ENCODE measurements at places on chromosomes 16 and 17.

- DNase-seq, result no peak
Observed at GRCh38 chr17:859061-859823, 77.1 kb downstream of the MRM3 start.

DNA sequence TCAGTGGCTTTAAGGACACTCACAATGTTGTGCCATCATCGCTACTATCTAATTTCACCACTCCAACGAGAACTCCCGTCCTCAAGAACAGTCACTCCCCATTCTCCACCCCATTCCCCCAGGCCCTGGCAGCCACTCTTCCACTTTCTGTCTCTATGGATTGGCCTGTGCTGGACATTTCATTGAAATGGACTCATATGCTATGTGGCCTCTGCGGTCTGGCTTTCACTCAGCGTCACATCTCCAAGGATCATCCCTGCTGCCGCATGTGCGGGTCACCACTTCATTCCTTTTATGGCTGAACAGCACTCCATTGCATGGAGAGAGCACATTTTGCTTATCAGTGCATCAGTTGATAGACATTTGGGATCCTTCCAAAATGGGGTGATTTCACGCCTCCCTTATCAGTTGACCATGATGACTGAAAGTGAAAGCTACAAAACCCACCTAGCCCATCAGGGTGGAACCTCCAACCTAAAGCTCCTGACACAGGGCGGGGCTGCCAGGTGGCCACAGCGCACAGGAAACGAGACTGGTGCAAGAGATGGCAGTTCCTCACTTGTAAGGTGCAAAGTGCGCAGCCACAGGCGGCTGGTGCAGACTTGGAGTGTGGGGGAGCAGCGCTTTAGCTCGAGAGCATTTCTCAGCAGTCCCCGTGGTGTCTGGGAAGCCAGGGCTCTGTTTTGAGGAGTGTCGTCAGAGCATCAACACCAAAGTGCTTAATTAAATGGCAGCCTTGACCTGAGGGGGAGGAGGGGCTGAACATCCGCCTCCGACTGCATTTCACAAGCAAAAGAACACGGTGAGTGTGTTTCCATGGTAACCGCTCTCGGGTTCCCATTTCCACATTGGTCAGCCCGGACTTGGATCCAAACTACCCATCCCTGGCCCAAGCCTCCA, 23.8 kb downstream of the COTL1 start:
- no peak for DNase-seq

DNA sequence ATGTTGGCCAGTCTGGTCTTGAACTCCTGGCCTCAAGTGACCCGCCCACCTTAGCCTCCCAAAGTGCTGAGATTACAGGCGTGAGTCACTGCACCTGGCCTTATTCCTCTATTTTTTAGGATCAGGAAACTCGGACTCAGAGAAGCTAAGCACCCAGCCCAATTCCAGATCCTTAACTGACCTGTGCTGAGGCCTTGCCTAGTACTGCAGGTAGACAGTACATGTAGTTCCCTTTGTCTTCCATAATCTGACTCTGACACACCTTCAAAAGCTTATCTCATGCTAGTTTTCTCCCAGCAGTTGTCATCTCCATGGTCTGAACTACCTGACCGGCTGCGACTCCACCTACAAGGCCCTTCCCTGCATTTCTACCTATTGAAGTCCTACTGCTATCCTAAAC, 65.7 kb upstream of the AXIN2 start:
- no peak for DNase-seq

GRCh38 chr17:66975614-66976378, 11.3 kb downstream of the CACNG4 start:
- DNase-seq, result no peak

GRCh38 chr16:58732545-58733247, 1.4 kb downstream of the GOT2 start:
- no peak for DNase-seq

- no peak for DNase-seq
Observed at GRCh38 chr17:8273884-8274444, 14.5 kb upstream of the RANGRF start.

DNA sequence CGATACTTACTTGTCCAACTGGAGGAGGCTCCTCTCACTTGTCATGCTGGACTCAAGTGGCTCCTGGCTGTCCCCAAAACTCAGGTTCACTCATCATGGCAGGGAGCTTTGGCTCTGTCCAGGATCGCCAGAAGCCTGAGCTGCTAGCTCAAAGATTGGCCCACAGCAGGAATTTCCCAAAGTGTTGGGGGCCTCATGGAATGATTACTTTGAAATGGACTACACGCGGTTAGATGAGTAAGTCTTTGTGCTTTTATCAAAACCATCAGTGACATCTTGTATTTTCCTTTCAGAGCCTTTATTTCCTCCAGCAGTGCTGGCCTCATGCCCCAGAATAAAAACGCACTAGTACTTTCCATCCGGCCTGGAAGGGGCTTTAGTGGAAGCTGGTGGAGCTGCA, 29.2 kb upstream of the PHB1 start:
- no peak for DNase-seq

DNA sequence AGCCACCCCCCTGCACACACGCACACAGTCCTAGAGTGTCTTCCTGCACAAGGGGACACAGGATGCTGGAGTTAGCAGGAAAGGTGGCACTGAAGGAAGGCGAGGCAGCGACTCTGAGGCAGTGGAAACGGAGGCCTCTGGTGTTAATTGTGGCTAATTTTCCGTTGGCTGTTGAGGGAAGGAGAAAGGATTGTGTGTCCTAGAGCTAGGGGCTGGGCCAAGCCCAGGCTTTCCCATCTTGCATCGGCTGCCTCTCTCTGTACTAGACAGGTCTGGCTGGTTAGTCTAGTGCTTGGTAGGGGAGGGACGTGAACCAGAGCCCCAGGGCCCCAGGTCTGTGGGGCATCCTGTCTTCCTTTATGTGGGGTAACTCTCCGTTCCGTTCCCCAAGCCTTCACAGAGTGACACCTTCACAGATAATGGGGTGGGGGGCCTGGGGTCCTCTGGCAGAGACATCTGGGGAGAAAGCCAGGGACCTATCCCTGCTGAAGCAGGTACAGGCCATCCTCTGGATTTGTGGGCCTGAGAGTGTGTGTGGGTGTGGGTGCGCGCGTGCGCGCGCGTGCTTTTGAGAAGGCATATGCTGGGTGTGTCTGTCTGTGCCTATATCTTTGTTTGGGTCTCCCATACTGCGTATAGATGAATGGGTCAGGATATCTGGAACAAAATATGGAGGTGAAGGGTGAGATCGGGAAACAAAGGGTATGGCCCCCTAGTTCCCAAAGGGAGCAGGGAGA, at the start of gene CHD3:
CHD3 (plus strand) TSS at position 606 of the 737 bp plus-strand sequence. CDS start 212 bp downstream, outside the sequence.
- DNase-seq, result no peak

GRCh38 chr17:78674595-78675315, 97.6 kb upstream of the DNAH17 start:
- DNase-seq, result no peak

GRCh38 chr17:75650874-75651273, 16.1 kb downstream of the RECQL5 start:
- DNase-seq, result no peak

Measured in thymus (tissue), 14 donors.